ENCODE measurements at places on chromosomes 4 and X. TPM values are rescaled to one million over a fixed set of nuclear protein-coding genes. Genes with fewer than 3 reads are reported as not detected.

ADH1B gene
- total RNA-seq, result 306 TPM

AMTN gene
- not detected for total RNA-seq

SPIN4 gene
- total RNA-seq, result 3.9 TPM

DUSP21 gene
- total RNA-seq, result not detected

SHISA3 gene
- 1.0 TPM for total RNA-seq

PLXNA3 gene
- total RNA-seq, result 19.1 TPM

CT45A5 gene
- not detected for total RNA-seq

CENPE gene
- 0.33 TPM for total RNA-seq

CCDC110 gene
- 15.3 TPM for total RNA-seq

GDI1 gene
- total RNA-seq, result 68.5 TPM

MYOZ2 gene
- total RNA-seq, result not detected

BEND2 gene
- total RNA-seq, result not detected

TDO2 gene
- total RNA-seq, result 0.26 TPM

FUNDC1 gene
- 9.2 TPM for total RNA-seq

IL2 gene
- not detected for total RNA-seq

ANXA5 gene
- total RNA-seq, result 126 TPM

GAB1 gene
- total RNA-seq, result 13.0 TPM

ERVMER34-1 gene
- total RNA-seq, result 0.33 TPM

ARMCX2 gene
- 18.4 TPM for total RNA-seq

SORCS2 gene
- 0.33 TPM for total RNA-seq

ARX gene
- 1.0 TPM for total RNA-seq

FGF2 gene
- 2.3 TPM for total RNA-seq

CSN1S1 gene
- not detected for total RNA-seq

CXXC4 gene
- total RNA-seq, result 3.6 TPM

FAM47A gene
- not detected for total RNA-seq

TNMD gene
- total RNA-seq, result 0.99 TPM

ZCCHC4 gene
- total RNA-seq, result 9.2 TPM

KLHL15 gene
- 7.6 TPM for total RNA-seq

NAP1L2 gene
- 3.4 TPM for total RNA-seq

ATP6AP1 gene
- 49.8 TPM for total RNA-seq

USP53 gene
- 77.6 TPM for total RNA-seq

CCNI gene
- total RNA-seq, result 185 TPM

RAP2C gene
- 7.8 TPM for total RNA-seq

UCHL1 gene
- total RNA-seq, result 103 TPM

IL9R gene
- not detected for total RNA-seq

NLGN4X gene
- 0.66 TPM for total RNA-seq

GRIPAP1 gene
- 22.8 TPM for total RNA-seq

CENPVL2 gene
- total RNA-seq, result not detected

AWAT2 gene
- total RNA-seq, result not detected

RBMXL3 gene
- not detected for total RNA-seq

UXT gene
- 41.9 TPM for total RNA-seq

TLR6 gene
- 1.8 TPM for total RNA-seq

CXCL13 gene
- total RNA-seq, result not detected

PPP4R3C gene
- total RNA-seq, result not detected

TGIF2LX gene
- not detected for total RNA-seq

ZMYM3 gene
- total RNA-seq, result 10.2 TPM

CCSER1 gene
- total RNA-seq, result 13.2 TPM

F9 gene
- not detected for total RNA-seq

RGN gene
- total RNA-seq, result 20.8 TPM

ADD1 gene
- 266 TPM for total RNA-seq

NPNT gene
- 29.1 TPM for total RNA-seq

MGARP gene
- not detected for total RNA-seq

All from body of pancreas (tissue), 4 donors.